ENCODE measurements at places on chromosomes 2 and 18. TPM values are rescaled to one million over a fixed set of nuclear protein-coding genes. Genes with fewer than 3 reads are reported as not detected.
A peak's percentile ranks its signal among the peaks of the same experiment; 100 is the strongest.

GRCh38 chr2:20317197-20317596 lies 33.4 kb downstream of the PUM2 start:
- no peak for DNase-seq

DNA sequence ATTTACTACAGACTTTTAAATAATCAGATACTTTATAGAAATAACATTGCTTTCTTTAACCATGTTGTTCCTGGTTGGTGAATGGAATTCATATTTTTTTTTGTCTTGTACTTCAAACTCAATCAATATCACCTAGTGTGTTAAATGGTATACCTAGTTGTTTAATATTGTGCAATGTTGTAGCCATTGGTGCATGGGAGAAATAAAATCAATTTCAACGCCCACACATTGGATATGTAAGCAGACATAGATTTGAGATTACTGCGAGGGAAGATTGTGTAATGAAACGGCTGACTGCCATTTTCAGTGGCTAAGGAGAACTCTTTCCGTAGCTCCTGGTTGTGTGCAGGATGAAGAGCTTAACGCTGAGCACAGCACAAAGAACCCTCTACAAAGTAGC lies 626.1 kb downstream of the TMEM182 start:
- DNase-seq, result no peak

- no peak for DNase-seq
Observed at GRCh38 chr2:226791056-226791486, 8.5 kb downstream of the IRS1 start.

Gene FRZB
- total RNA-seq, result not detected

Gene RBM44
- 0.33 TPM for total RNA-seq

Gene DIPK1C
- total RNA-seq, result not detected

DNA sequence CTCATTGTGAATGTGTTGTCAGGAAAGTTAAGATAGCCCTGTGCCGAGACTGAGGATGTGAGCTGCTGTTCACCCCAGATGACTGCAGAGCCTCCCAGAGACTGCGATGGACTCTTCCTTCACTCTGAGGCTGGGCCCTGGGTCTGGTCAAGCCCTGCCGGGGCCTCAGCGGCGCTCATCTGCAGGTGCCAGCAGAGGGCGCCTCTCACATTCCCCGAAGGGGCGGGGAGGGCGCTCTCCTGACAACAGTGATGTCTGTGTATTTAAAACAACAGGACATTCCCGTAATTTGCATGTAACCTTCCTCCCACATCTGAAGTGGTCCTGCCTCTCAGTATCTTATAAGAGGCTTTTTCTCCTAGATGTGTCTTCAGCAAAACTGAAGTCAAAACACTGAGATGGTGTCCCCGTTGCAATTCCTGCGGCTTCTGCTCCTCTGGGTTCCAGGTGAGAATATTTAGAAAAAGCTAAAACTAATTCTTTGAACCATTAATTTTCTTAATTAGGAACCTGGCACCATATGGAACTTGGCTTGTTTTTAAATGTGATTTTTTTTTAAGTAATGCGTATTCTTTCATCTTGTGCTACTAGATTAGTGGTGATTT lies 1377.9 kb downstream of the RPIA start:
- DNase-seq, result no peak

- DNase-seq, result no peak
Observed at GRCh38 chr2:239223310-239224198, 177.3 kb downstream of the HDAC4 start.

Gene TMEFF2
- 0.04 TPM for total RNA-seq

Gene DES
- total RNA-seq, result not detected

DNA sequence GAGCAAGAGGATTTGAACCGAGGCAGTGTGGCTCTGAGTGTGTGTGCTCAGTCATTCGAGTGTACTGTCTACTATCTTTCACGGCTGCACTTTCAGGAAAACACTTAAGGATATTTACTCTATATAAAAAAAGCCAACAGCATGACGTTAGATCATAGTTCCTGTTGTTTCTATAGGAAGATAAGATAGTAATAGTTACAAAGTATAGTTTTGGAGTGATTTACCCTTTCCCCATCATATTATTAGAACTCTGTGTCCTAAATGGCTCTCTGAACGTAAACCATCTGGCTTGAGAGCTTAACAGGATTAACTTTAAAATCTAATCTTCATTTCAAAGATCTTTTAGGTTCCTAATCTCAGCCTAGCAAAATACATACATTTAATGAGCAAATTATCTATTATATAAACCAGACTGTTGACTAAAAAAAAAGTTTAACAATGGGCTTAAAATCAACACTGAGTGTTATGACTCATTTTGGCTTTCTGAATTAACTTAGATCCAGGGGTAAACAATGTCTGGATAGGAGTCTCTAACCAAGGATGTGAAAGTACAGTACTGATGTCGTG lies 150.3 kb upstream of the DNMT3A start:
- peak; percentile 27 for DNase-seq

Gene DBI
- total RNA-seq, result 99.0 TPM

GRCh38 chr2:113112441-113112840 lies 15.0 kb upstream of the IL1RN start:
- no peak for DNase-seq

- no peak for DNase-seq
Observed at GRCh38 chr18:56269958-56270357, 368.4 kb downstream of the TXNL1 start.

- DNase-seq, result no peak
Observed at GRCh38 chr2:143939626-143940330, 580.1 kb downstream of the ZEB2 start.

- no peak for DNase-seq
Observed at GRCh38 chr2:236171181-236171679, 3.0 kb upstream of the GBX2 start.

Gene SLC9A2
- not detected for total RNA-seq

DNA sequence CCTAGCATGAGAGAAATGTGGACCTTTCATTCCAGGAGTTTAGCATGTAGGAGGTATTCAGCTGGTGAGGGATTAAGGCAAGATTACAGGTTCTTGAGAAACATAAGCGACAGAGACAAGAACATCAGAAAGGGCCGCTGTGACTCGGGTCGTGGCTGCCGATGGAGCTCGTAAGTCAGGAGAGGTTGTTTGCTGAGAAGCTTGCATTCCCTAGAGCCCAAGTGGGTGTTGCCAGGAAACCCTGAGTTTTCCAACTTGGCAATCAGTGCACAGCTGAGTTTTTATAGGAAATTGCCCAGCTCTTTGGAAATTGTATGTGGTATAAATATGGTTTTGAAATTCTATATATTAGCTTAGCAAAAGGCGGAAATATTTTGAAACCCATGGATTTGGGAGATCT lies 46.4 kb upstream of the CYP1B1 start:
- DNase-seq, result no peak

GRCh38 chr2:227214622-227215041 lies 50.2 kb downstream of the COL4A3 start:
- no peak for DNase-seq

GRCh38 chr2:55768991-55769390 lies 75.3 kb upstream of the PNPT1 start:
- no peak for DNase-seq

DNA sequence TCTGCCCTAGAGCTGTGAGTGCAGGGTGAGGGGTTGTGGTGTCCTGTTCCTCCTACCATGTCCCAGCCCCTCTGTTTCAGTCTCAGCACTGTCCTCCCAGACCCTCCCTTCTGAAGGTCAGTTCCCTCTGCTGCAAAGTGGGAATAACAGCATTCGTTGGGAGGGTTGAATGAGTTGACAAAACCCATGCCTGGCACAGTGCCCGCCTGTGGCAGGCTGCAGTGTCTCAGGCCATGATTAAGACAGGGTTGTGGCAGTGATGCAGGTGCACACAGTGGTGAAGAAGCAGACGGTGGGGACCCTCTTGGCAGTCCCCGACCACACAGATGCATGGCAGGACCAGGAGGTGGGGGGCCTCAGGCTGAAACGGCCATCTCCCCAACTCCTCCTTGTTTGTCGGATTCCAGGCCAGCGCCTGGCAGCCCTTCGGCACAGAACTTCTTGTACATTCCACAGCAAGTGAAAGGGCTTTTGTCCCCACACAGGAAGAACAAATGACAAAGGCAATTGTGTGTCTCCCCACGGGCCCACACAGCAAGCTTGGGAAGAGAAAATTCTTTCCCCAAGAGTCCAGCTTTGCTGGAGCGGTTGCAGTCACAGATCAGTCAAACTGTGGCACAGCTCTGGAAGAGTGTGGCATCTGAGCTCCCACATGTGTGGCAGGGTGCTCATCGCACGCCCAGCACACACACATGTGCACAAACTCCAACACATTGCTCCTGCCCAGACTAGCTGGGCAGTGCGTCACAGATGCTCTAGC lies 92.0 kb upstream of the MSH2 start:
- no peak for DNase-seq

- DNase-seq, result no peak
Observed at GRCh38 chr2:119008108-119008507, 66.1 kb downstream of the MARCO start.

- no peak for DNase-seq
Observed at GRCh38 chr2:109721135-109721534, 73.0 kb upstream of the RGPD5 start.

GRCh38 chr2:169585673-169586072 lies 1.5 kb downstream of the PPIG start:
- no peak for DNase-seq

Gene PLEKHH2
- 0.20 TPM for total RNA-seq

DNA sequence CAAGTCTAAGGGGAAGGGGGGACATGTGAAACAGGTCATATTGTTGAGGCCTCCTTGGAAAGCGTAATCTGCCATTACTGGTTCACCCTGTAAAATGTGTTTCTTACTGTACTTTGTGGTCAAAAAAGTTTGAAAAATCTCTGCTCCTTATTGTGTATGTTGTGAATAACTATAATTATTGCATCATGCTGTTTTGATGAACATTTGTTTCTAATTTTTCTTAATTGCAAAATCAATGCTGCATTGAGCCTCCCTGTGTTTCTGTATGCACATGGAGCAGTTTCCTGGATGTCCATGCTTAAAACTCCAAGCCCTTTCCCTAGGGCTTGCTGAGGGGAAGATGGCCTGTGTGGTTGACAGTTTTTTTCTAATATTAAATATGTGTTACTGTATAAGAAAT lies 158.6 kb downstream of the RNF144A start:
- no peak for DNase-seq

DNA sequence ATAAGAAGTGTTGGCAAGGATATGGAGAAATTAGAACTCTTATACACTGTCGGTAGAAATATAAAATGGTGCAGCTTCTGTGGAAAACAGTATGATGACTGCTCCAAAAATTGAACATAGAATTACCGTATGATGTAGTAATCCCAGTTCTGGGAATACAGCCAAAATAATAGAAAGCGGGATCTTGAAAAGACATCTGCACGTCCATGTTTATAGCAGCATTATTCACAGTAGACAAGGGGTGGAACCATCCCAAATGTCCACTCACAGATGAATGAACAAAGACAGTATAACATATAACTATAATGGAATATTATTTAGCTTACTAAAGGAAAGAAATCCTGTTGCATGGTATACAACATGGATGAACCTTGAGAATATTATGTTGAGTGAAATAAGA lies 257.7 kb downstream of the TDRD15 start:
- no peak for DNase-seq

Gene ZC3H6
- 1.8 TPM for total RNA-seq

DNA sequence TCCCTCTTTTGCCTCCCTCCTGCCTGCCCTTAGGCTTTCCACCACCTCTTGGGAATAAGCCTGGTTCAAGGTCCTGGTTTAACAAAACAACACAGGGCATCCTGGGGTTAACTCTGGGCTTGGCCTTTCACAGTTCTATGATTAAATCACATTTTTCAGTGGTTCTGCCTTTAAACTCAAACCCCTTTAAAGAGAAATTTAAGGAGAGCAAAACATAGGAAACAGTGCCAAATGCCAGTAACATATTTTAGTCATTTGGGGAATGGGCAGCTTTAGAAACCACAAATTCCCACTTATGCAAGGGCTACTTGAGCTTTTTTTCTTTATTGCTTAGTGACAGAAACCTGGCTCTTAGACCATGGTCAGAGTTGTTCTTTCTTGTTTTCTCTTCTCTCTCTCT lies 112.2 kb upstream of the FZD5 start:
- DNase-seq, result no peak

Gene CGREF1
- total RNA-seq, result 1.7 TPM

- no peak for DNase-seq
Observed at GRCh38 chr2:147851244-147851930, 6.6 kb downstream of the ACVR2A start.

Gene NYAP2
- total RNA-seq, result not detected

DNA sequence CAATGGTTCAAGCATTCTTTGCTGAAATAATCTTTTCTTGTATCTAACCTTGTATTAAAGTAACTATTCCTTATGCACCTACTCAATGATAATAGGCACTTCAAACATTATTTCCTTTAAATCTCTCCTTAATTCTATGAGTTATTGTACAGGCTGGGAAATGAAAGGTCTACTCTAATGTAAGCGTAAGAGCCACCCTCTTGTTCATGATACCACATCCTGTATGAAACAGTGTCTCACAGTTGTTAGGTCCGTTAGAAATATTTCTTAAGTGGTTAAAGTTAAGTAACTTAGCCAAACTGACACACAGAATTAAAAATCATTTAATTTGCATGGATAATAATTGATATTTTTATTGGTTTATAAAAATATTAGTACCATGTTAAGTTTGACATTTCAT lies 162.5 kb upstream of the RPRM start:
- DNase-seq, result no peak

DNA sequence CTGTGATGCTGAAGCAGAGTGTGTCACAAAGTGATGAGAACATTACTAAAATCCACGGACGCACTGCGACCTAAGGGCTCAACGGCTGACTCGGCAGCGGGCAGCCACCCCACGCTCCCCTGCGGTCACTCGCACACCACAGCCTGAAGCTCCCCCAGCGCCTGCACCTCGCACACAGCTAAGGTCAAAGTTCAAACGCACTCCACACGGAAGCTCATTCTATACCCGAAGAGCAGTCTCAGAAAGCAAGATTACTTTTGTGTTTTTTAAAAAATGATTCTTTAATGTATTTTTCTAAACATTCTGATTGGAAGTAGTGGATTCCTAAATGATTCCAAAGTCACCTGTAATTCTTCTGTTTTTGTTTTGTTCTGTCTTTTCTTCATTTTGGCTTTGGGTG lies 21.7 kb downstream of the ASPRV1 start:
- DNase-seq, result no peak

Gene SRD5A2
- not detected for total RNA-seq

Data from pulmonary artery endothelial cell (primary cell).